IPS DF 6.9 (cell line): ENCODE measurements at places on chromosomes 1 and 21.
A peak's percentile ranks its signal among the peaks of the same experiment; 100 is the strongest.

DNA sequence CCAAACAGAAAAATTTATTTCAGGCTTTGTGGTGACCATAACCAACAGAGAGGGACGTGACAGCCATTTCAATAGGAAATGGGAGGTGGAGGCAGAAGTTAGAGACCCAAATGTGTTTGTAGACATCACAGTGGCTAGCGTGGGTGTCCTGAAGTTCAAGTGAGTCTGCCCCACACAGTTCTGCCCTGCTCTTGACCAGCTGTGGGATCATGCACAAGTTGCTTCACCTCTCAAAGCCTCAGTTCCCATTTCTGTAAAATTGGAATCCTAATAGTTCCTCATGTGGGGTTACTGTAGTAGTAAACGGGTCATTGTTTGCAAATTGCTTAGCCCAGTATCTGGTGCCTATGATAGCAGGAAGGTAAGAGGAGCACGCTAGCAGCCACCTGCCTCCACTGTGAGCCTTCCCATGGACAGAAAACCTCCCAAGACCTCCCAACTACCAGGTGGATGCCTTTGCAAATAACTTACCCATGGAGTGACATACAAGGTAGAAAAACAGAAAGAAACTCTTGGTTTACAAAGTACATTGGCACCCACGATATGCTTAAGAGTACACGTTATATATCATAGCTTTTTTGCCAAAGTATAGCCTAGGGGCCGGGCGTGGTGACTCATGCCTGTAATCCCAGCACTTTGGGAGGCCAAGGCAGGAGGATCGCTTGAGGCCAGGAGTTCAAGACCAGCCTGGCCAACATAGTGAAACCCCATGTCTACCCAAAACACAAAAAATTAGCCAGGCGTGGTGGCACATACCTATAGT, 29.1 kb downstream of the FHAD1 start:
- DNase-seq = no peak

- no peak for DNase-seq
Observed at GRCh38 chr1:74412244-74412643, 100.2 kb downstream of the LRRC53 start.

- DNase-seq = no peak
Observed at GRCh38 chr1:151897991-151898431, 11.3 kb downstream of the THEM4 start.

GRCh38 chr1:165317612-165318011, 38.9 kb downstream of the LMX1A start:
- DNase-seq = no peak

DNA sequence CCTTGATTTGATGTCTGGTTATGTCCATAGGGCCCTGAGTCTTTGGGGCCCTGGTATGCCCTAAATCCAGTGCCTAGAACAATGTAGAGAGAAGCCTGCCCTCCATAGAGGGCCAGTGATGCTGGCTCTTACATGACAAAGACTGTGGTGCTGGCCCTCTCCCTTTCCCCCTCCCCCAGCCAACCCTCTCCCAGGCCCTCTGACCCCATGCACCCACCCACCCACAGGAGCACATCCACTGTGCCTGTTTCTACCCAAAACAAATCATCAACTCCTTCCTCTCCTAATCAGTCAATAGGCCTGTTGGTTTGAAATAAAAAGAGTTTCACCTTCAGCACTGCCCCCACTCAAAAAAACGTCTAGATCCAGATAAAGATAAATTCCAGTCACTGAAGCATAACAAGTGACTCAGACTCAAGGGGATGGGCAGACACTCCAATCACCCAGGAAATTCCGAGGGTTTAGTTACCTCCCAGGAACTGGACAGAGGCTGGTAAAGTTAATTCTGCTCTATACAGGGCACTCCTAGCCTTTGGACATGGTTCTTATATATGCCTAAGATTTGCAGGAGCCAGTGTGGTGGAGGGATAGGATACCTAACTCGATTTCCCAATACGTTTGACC, 144.8 kb upstream of the VANGL1 start:
- DNase-seq = no peak

- no peak for DNase-seq
Observed at GRCh38 chr1:171115280-171115897, 24.7 kb downstream of the FMO3 start.

DNA sequence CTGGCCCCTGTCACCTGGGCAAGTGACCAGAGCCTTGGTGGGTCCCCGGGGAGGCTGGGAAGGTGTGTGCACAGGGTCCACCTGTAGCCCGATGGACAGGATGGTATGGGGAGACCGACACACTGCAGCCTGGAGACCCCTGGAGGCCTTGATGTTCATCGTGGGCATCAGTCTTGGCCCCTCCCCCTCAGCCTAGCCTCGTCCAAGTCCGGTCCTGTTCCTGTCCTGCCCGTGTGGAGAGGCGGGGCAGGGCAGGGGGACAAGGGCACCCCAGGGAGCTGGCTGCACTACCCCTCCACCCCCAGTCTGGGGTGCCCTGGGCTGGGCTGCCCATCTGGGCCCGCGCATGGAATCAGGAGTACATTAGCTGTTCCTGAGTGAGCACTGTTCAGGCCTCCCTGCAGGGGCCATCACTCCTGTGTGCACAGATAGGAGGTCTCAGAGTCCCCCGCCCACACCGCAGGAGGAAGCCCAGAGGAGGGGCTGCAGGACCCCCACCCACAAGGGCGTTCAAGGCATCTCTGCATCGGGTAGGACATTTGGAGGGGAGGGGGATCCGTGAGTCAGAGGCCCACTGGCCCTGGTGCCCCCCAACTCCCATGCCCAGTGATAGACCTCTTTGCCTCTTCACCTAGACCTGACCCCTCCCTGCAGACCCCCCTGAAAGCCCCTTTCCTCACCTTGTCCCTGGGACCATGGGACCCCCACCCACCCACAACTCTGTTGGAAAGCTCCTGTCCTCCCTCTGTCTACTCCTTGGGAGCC, 63.2 kb downstream of the WNT9A start:
- no peak for DNase-seq

DNA sequence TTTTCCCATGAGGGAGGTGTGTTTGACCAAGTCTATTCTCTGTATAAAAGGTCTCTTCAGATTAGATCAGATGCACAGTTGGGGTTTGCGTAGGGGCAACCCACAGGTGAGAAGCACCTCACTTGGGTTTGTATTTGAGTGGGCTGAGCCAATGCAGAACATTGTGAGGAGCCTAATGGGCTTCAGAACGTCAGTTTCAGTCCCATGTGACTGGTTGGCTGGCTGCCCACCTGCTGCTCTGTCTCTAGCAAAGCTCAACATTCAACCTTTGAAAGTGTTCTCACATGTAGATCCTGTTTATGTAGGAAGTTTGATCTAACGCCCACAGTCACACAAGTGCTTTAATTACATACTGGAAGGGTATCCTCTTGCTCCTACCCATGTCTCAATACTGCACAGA, 105.5 kb downstream of the FASLG start:
- no peak for DNase-seq

DNA sequence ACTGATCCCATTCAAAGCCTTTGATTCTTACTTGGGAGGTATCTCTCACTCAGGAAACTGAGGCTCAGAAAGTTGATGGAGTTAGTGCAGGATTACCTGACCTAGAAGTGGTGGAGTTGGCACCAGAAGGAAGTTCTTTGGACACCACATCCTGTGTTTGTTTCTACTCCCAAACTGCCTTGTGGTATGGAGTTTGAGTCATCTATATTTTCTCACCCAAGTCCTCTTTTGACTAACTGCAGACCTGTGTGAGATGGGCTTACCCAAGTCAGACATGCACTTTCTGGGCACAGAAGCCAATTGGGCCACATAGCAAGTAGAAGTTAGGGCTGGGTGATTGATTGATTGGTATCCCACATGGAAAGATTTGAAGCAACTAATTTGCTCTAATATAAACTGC, 36.1 kb downstream of the FGGY start:
- no peak for DNase-seq

DNA sequence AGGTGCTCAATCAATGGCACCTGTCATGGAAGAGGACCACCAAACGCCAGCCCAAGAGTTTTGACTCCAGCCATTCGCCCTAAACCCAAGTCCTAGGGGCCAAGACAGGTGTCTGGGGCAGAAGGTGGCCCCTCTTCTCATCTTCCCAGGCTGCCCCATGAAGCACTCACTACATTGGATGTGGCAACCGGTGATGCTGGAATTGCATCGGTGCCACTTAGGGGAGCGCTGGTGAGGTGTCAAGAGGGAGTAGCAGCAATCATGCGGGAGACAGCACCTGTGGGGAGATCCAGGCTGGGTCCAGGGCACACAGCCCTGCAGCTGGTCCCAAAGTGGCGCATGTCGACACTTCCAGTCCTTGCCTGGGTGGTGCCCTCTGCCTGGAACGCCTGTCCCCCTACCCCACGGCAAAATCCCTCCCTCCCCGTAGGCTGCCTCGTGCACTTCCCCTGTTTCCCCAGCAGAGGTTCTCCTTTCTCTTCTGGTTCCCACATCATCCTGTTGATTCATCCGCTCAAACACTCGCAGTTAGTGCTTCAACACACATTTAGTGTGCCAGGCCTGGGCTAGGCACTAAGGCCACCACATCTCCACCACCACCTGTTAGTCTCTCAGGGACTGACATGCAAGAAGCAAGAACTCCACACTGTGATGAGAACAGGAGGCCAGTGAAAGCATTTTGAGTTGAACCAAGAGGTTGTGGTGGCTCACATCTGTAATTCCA, 18.5 kb downstream of the PLA2G2D start:
- no peak for DNase-seq

- DNase-seq = no peak
Observed at GRCh38 chr1:205072881-205073280, 11.4 kb downstream of the TMEM81 start.

DNA sequence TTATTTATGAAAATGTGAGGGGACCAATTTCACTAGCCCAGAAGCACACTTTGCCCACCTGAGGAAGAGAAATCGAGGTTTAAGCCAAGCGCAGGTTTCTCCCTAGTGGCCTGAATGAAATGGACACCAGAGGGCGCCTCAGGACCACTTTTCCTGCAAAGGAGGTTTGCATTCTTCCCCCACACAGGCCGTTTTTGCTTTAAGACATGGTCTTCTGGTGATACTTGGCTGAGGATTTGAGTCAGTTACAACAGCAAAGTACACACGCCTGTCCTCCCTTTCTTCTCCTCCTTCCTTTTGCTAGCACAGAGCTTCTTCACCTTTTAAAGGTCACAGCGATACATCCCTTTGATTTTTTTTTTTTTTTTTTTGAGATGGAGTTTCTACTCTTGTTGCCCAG, 5.4 kb downstream of the PLA2G2E start:
- DNase-seq = peak; percentile 50

DNA sequence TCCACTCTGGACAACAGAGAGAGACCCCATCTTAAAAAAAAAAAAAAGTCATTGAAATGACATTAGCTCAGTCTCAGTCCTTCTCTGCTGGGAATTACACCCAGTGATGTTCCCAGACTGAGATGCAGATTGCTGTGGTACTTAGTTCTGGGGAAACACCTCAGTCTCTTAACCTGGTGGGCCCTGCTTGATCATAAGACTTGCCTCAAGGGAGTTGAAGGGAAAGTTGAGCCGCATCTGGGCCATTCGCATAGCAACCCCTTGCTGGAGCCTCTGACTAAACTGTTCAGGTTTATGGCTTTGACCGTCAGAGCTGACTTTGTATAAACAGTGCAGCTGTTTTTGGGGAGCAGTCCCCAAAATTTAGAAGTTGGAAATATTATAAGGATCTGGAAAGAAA, 13.4 kb downstream of the FCRL4 start:
- no peak for DNase-seq

DNA sequence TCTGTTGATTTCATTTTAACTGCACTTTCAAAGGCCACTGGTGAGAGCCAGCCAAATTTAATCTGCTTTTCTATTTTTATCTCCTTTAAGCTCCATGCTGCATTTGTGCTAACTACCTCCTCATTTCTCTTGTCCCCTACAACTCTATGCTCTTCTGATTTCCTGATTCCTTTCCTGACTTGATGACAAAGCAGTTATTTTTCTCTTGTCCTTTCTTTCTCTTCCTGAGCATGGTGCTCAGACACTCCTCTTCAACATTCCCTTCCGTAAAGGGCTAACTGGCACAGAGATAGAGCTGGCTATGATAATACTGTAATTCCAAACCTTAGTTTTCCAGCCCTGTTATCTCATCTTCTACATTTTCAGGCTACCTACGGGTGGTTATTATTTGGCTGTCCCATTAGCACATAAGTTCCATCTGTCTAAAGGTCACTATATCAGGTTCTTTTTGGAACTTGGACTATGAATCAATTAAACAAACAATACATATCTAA, 6.8 kb upstream of the BCAS2 start:
- DNase-seq = no peak

- no peak for DNase-seq
Observed at GRCh38 chr1:87473203-87473661, 144.6 kb downstream of the LMO4 start.

DNA sequence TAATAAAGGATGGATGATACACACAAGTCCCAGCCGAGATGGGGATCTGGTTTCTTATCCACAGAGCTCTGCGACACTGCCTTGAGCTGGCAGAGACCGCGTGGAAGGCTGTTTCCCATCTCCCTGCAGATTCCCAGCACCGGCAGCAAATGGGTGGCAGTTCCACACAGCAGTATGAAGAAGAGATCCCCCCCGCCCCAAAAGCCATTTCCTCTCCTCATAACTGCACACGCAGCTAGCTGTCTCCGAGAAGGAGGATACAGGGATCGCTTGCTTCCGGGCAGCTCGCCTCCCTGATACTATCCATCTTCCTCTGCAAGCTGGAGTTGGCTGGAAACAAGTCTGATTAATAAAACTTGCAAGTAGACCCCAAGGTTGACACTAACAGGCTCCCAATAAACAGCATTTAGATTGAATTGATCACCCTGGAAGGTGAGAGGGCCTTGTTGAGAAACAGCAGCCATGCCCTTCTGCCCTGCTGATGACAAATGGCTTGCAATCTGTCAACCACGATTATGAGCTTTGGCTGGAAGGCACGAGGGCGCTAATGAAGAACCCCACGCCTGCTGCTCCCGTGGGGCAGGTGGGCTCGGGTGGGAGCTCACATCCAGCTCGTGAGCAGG, 642.3 kb downstream of the AJAP1 start:
- no peak for DNase-seq

DNA sequence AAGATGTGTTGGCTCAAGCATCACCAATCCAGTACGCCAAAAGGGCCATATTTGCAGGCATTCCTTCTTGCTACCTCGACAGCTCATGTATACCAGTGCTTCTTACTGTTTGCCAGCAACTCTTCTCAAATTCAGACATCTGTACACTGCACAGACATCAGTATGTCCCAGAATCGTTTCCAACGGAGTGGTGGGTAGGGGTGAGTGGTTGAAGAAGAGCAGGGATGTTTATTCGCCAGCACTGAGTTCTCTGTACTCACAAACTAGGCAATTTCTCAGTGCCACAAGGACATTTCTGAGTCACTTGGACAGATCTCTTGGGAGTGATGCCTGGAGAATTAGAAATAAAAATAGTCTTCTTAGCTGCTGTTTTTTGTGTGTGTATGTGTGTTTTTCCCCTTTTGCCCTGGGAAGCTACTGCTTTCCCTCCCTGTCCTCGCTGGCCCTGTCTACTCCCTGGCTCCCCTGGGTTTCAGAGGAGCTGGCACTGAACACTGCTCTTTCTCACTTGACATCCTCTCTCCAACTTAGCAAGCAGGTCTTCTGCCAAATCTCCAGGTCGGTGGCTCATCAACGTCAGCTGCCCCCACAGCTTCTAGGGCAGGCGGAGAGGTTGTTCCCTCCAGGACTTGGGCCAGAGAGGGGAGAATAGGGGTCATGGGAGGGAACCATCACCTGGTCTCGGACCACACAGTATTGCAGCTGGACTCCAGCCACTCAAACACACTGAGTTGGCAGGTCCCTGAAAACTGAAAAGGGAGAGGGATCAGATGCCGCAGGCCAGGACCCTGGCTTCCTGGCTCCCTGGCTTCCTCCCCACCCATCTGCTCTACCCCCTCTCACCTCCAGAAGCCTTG, 90.5 kb downstream of the NMNAT2 start:
- DNase-seq = no peak

- no peak for DNase-seq
Observed at GRCh38 chr1:220123066-220123465, 29.1 kb downstream of the IARS2 start.
